ENCODE measurements at places on chromosomes 5 and 9.
A peak's percentile ranks its signal among the peaks of the same experiment; 100 is the strongest.

DNA sequence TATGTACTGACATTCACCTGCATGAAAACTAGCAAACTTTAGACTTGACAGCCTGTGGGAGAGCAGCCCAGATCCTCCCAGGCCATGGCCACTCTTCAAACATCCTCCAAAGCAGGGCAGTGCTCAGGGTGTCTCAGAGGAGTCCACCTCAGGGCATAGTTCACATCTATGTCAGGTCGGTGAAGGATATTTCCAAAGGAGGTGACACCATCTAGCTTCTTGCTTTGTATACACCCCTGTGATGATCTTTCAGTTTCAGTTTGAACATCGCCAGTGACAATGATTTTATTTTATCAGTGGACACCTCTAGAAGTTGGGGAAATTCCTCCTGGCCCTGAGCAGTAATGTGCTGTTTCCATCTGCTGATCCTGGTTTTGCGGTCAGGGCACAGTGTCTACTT is 20.1 kb downstream of the CDK20 start:
- no peak for DNase-seq

DNA sequence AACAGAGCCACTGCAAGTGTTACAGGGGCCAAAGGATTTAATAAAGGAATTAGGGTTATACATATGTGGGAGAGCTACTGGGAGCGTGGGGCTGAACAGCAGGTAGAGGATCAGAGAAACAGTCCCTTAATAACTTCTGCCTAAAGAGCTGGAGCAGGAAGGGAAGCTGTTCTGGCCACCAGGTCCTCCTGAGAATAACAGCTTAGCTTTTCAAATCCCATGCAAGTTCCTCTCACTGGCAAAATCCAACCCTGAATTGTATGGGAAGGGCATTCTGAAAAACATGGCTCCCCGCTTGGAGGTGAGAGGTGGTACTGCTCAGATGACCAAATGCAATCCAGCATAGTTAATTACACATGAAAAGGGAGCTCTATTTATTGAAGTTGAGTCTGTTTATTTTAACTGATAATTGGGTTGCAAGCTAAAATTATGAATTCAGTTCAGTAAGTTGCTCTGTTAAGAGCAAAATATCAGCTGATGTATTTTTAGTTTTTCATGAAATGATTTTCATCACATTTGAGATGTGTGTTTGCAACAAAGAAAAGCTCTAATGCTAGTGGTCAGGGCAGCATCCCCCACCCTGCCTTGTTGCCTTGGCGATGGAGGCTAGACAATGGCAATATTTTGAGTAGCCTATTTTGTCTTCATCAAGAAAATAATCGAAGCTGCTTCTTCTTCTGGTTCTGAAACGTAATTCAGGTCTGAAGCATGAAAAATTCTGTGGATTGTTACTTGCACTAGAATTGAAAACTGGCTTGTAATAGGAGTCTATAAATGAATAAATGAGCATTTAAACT is 58.4 kb upstream of the SH3GL2 start:
- DNase-seq: no peak

GRCh38 chr5:138654281-138654867 is 79.2 kb upstream of the HSPA9 start:
- peak; percentile 77 for DNase-seq

DNA sequence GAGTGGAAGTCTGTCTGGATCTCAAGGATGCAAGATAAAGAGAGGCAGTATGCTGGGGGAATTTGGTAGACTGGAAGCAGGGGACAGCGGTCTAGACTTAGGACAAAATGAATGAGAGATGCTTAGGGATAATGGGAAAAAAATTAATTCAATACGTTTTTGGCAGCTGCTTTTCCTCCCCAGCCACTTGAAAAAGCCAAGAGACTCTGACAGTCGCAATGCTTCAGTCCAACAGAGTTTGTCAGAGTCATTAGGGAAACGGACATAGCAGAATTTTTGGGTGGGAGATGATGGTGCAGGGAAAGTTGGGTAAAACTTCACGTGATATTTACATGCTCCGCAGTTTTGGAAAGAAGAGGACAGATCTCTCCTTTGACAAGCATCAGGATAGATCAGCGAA is 129.7 kb downstream of the GOLPH3 start:
- DNase-seq: no peak

DNA sequence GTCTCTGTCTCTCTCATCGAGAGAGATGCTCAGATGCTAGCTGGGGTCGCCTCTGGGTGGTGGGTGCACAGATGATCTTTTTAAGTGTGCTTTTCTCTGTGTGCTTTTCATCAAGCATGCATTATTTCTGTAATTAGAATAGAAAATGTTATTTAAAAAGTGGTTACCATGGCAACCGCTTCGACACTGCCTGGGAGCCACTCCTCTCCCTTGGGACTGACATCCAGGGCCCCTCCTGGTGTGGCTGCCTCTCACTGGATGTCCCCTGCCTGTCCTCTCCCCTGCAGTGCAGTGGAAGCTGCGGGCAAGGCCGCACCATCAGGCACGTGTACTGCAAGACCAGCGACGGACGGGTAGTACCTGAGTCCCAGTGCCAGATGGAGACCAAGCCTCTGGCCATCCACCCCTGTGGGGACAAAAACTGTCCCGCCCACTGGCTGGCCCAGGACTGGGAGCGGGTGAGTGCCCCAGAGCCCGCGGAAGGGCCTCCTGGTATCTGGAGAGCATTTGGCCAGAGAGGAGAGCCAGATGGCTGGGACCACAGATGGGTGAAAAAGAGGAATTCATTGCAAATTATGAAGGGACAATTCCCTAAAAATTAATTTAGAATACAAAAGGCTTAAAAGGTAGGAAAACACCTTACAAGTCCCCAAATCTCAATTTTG is 34.7 kb downstream of the ADAMTSL2 start:
- DNase-seq: no peak
